HepG2 (cell line): ENCODE measurements at places on chromosomes 5 and 9.

- H3K4me1 ChIP-seq, result no peaks in the 10 kb centered on the region
- H3K27ac ChIP-seq, result no peak overlapping the region
- H3K4me3 ChIP-seq, result no peak overlapping the region
- DNase-seq, result no peak
These were observed 188.5 kb upstream of the CCNG1 start for GRCh38 chr5:163248871-163249270.

DNA sequence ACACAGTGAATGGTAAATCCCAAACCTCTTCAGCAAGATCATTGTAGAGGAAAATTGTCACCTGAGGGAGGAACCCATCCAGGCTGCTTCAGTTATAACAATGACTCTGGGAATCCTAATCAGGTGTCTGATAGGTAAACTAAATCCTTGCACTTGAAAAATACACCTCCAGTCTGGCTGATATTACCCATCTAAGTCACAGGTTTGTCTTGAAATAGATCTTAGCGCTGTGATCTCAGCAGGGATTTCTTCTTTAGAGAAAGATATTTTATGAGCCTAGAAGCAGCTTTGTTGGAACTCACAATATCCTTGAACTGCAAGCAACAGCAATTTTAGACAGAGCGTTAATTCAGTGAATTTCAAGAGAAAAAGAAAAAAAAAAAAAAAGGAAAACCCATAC is 149.7 kb downstream of the SGCD start:
- no peaks in the 10 kb centered on the region for H3K4me1 ChIP-seq
- no peak overlapping the region for H3K27ac ChIP-seq
- DNase-seq, result no peak
- H3K36me3 ChIP-seq, result no peaks in the 10 kb centered on the region
- no peak overlapping the region for H3K4me3 ChIP-seq
- no peaks in the 10 kb centered on the region for H3K27me3 ChIP-seq

GRCh38 chr5:65076251-65076869 is 307.6 kb downstream of the CWC27 start:
- H3K4me3 ChIP-seq, result no peak overlapping the region
- peaks cover 18% of the 10 kb centered on the region; the same call in 2 of the 3 replicates for H3K27me3 ChIP-seq
- no peaks in the 10 kb centered on the region for H3K36me3 ChIP-seq
- no peaks in the 10 kb centered on the region for H3K4me1 ChIP-seq
- no peak overlapping the region for H3K27ac ChIP-seq
- peak; percentile 45 for DNase-seq

GRCh38 chr5:50553560-50553984 is 112.5 kb upstream of the EMB start:
- H3K4me3 ChIP-seq, result no peak overlapping the region
- H3K36me3 ChIP-seq, result no peaks in the 10 kb centered on the region
- H3K27me3 ChIP-seq, result no peaks in the 10 kb centered on the region
- DNase-seq, result no peak
- no peaks in the 10 kb centered on the region for H3K4me1 ChIP-seq
- no peak overlapping the region for H3K27ac ChIP-seq

DNA sequence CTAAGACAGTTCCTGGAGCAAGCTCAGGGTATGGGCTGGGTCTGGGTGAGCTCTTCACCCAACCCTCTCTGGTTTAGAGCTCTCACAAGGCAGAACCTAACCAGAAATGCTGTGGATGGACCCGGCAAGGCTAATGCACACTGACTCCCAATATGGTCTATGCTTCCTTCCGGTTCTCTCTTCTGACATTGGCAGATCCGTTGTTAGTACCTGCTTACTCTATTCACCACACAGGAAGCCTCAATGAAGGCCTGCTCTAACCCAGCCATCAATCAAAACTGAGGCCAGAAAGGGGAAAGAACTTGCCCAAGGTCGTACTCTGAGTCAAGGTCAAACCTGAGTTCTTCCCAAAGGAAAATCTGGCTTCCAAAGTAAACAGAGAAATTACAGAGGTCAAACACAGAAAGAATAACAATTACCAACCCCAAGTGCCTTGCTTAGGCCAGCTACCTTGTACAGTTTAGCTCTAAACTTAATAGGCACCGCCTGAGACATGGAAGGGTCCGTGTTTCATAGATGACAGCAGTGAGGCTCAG is 46.0 kb upstream of the AKNA start:
- no peak overlapping the region for H3K27ac ChIP-seq
- H3K4me3 ChIP-seq, result no peak overlapping the region
- H3K4me1 ChIP-seq, result peaks cover 29% of the 10 kb centered on the region
- no peaks in the 10 kb centered on the region for H3K36me3 ChIP-seq
- no peaks in the 10 kb centered on the region for H3K27me3 ChIP-seq

- no peaks in the 10 kb centered on the region for H3K36me3 ChIP-seq
- peaks cover 84% of the 10 kb centered on the region for H3K27me3 ChIP-seq
- peak within 1 kb of the TSS; percentile 62 for H3K4me3 ChIP-seq
- H3K27ac ChIP-seq, result no peak within 1 kb of the TSS
- no peak for DNase-seq
These were observed at the start of the genes EIF4E1B and SNCB for GRCh38 chr5:176629853-176630680. TSS of gene EIF4E1B (plus strand) at chr5:176630675. CDS start at chr5:176642788, 12,113 bp downstream. TSS of gene SNCB (minus strand) at chr5:176630534. CDS start at chr5:176629654, 880 bp downstream.

GRCh38 chr5:14221732-14222131 is 78.6 kb downstream of the TRIO start:
- H3K27me3 ChIP-seq, result no peaks in the 10 kb centered on the region
- no peak overlapping the region for H3K27ac ChIP-seq
- no peak overlapping the region for H3K4me3 ChIP-seq
- DNase-seq, result no peak

DNA sequence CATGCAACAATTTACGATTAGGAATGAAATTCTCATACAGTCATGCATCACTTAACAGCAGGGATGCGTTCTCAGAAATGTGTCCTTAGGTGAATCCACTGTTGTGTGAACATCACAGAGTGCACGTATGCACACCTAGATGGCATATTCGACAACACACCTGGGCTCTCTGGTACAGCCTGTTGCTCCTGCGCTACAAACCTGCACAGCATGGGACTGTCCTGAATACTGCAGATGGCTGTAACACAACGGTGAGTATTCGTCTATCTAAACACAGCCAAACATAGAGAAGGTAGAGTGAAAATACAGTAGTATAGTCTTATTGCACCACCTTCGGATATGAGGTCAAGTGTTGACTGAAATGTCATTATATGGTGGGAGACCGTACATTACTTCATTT is 44.0 kb upstream of the LCP2 start:
- no peaks in the 10 kb centered on the region for H3K36me3 ChIP-seq
- H3K4me3 ChIP-seq, result no peak overlapping the region
- peaks cover 1% of the 10 kb centered on the region for H3K27me3 ChIP-seq
- no peak overlapping the region for H3K27ac ChIP-seq
- DNase-seq, result no peak

- H3K27me3 ChIP-seq, result no peaks in the 10 kb centered on the region
- no peaks in the 10 kb centered on the region for H3K4me1 ChIP-seq
- H3K27ac ChIP-seq, result no peak overlapping the region
These were observed 32.4 kb upstream of the CDK20 start for GRCh38 chr9:88006511-88007290.

GRCh38 chr5:167576897-167577296 is 714.5 kb upstream of the WWC1 start:
- no peaks in the 10 kb centered on the region for H3K36me3 ChIP-seq
- H3K27me3 ChIP-seq, result no peaks in the 10 kb centered on the region
- no peak for DNase-seq
- H3K27ac ChIP-seq, result no peak overlapping the region

DNA sequence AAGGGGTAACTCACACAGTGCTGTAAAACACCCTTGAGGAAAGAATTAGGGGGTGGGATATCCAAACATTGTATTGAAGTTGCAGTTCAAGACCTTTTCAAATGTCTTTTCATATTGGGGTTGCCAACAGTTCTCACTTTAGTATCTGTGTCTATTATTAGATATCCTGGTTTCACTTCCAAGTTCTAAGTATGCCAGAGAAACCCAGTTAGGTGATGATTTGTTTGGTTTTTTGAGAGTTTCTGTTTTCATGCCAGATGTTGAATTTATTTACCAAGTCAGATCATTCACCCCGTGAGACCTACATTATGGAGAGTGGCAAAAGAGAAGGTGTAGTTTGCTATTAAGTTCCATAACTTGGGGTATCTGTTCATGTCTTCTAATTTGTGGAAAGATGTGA is 64.5 kb downstream of the C9orf152 start:
- H3K4me3 ChIP-seq, result no peak overlapping the region
- peaks cover 20% of the 10 kb centered on the region for H3K36me3 ChIP-seq
- peaks cover 10% of the 10 kb centered on the region; the same call in 1 of the 2 replicates for H3K4me1 ChIP-seq
- H3K27ac ChIP-seq, result no peak overlapping the region
- DNase-seq, result no peak
